Left forelimb (tissue), 1 donor: ENCODE measurements at places on chromosomes 1 and 21.

DNA sequence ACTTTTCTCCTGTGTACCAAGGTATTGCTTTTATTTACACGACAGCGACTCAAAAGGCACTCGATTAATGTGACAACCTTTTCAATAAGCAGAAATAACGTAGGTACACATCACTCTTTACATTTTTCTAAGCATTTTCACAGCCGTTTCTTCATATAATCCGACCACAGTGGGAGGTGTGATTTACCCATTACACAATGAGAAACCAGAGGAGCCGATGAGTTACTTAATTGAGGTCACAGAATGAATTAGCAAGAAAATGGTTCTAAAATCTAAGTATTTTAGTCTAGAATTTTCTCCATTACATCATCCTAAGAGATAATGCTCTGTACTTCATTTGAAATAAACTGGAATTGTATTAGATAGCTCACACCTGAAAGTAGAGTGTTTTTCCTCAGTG is 71.5 kb downstream of the UMODL1 start:
- DNase-seq: no peak

GRCh38 chr1:42168391-42168670 is 3.8 kb upstream of the GUCA2A start:
- no peak for DNase-seq

- no peak for DNase-seq
Measured at GRCh38 chr1:19650416-19651140, 6.5 kb downstream of the NBL1 start.

DNA sequence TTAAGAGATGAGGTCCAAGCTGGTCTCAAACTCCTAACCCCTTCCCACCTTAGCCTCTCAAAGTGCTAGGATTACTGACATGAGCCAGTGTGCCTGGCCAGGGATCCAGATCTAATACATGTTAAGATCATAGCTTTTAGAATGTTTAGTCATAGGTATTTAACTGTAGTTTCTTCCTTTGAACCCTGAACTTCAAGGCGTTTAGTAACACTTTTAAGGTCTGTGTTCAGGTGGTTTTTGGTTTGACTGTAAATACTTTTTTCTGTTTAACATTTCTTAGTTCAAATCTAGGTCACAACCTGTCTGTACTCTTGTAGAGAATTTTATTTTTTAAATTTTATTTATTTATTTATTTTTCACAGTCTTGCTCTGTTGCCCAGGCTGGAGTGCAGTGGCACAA is 28.1 kb downstream of the RAP1A start:
- no peak for DNase-seq

GRCh38 chr1:185644531-185644930 is 89.7 kb upstream of the HMCN1 start:
- no peak for DNase-seq

- DNase-seq: no peak
Measured at GRCh38 chr1:29576510-29576909, 340.2 kb downstream of the PTPRU start.

- no peak for DNase-seq
Measured at GRCh38 chr1:159084867-159085266, 8.3 kb upstream of the AIM2 start.

- no peak for DNase-seq
Measured at GRCh38 chr1:45545553-45546310, 4.9 kb upstream of the AKR1A1 start.

DNA sequence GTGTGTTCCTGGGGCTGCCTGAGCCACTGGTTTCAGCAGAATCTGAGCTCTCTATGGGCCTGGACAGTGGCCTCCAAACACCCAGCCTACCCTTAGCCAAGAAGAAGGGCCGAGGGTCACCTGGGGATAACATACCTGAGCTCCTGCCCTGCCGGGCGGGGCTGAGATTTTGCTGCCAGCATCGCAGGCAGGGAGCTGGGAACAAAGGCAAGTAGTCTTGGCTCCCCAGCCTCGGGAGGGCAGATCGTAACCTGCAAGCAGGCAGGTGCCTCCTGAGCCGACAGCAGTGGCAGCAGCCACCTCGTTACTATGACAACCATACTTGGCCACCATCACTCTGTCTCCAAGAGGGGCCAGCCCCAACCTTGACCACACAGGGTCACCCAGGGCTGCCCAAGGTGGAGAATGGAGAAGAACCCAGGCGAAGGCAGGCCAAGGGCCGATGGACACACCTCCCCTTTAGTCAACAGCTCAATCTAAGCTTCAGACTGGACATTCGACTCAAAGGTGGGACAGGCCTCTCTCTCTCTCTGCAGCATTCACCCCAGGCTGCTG is 54.6 kb downstream of the TOMM20 start:
- no peak for DNase-seq

GRCh38 chr1:8318436-8318835 is 522 bp downstream of the SLC45A1 start:
- no peak for DNase-seq

- no peak for DNase-seq
Measured at GRCh38 chr1:109138358-109138757, 24.4 kb downstream of the ELAPOR1 start.

- DNase-seq: no peak
Measured at GRCh38 chr21:17270229-17270628, 242.6 kb upstream of the CXADR start.

DNA sequence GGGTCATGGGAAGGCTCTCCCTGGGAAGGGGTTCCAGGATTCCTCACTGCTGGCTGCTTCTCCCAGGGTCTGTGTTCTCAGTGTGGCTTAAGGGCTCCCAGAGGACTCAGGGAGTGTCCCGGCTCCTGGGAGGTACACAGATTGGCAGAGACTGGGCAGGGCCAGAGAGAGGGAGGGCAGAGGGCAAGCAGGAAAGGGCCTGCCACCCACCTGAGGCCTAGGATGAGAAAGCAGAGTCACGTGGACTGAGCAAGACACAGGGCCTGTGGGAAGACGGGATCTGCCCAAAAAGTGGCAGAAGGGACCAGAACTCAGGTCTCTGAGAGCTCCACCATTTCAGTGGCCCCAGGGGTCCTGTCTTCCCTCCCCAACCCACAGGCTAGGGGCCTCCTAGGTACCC is 871 bp downstream of the SLFNL1 start:
- no peak for DNase-seq

DNA sequence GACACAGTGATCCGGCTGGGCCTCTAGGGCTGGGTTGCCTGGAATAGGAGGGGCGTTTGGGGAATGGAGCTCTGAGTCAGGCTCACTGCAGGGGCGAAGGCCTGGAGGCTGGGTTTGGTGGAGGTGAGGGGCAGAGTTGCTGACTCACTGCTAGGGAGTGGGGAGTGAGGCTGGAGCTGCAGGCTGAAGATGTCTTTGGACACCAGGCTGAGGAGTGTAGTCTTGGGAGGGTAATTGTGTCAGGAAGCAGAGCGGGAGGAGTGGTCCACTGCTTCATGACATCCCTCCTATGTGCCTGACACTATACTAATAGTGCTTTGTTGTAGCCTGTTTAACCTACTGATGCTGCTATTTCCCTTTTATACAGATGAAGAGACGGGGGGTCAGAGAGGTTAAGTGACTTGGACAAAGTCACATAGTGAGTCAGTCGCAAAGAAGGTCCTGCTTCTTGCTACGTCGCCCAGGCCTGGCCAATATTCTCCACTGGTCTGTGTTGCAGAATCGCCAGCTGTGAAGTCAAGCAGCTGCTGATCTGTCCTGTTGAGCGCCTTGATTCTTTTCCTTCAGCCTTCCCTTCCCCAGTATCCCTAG is 13.6 kb downstream of the ACTL8 start:
- no peak for DNase-seq

DNA sequence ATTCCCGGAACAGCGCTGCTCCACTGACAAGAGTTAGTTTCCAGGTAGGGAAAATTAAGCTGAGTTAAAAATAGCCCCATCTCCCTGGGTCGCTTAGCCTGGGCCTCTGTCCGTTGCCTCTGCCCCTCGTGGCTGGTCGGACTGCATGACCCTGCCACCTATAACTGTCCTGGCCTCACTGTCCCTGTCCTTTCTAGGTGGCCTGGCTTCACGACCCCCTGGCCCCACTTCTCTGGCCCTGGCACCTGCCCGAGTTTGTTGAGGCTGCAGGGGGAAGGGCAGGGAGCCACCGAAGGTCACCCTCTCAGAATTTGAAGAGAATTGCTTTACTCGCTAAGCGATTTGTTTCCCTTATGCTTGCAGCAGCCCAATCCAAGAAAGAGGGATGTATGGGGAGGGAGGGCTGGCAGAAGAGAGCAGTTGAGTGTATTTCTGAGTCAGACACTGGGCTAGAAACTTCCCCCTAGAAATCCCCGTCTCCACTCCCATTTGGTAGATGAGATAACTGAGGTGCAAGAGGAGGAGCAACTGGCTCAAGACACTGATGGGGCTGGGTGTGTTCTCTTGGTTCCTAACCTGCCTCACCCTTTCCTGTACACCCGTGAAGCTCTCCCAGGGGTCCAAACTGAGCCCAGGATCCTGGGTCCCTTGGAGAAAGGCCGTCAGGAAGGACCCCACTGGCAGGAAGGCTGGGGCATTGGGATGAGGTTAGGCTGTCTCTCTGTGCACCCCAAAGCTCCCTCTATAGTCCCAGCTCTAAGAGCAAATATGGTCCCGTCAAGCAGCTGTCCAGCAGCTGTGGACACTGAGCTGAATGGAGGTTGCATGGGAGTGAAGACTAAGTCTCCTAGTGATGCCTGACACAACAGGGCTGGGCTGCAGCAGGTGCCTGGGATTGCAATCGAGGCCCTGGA is 2.9 kb upstream of the EDN2 start:
- DNase-seq: no peak

GRCh38 chr1:53641481-53642214 is 97.3 kb downstream of the GLIS1 start:
- DNase-seq: peak; percentile 58

DNA sequence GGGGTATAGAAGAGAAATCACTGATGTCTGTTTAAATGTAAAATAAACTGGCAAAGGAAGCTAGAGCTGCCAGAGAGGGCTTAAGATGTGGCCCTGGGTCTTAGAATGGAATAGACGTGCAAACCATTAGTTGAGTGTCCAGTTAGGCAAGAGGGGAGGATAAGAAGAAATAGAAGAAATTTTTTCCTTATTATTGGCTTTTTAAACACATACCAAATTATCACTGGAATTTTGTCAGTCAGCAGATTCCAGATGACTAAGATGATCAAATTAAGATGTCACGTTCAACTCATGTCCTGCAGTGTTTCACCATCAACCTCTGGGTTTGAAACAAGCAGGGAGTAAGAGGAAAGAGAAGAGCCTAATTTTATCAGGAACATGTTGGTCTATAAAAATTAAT is 71.6 kb upstream of the C1orf21 start:
- DNase-seq: no peak

DNA sequence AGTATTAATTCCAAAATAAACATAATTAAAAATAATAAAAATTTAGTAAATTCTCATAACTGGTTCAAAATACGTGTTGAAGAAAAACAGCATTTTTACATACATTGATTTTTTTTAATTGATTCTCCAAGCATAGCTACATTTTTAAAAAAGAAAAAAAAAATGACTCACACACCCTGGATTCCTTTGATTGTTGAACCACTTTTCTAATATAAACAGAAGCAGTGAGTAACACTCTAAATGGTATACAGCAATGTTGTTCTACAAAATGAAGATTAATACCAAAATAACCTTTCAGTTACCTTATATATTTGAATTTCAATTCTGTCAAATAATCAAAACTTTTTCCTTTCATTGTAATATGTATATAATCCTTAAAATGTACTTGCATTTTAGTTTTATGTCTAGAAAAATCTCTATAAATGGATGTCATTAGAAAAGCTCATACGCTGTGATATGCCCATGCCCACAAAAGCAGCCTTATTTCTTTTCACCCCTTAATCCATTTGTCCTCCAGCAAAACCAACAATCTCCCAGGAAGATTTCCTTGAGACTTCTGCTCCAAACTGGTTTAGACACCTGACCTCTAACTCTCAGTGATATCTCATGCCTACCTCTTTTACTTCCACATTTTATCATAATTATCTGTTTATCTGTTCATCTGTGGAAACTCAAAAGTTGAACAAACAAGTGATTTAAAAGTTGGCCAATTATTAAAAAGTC is 246.4 kb upstream of the NR5A2 start:
- DNase-seq: no peak

- no peak for DNase-seq
Measured at GRCh38 chr1:155379180-155379579, 58.5 kb downstream of the RUSC1 start.

- DNase-seq: no peak
Measured at GRCh38 chr21:43703035-43703880, 15.7 kb upstream of the PDXK start.

DNA sequence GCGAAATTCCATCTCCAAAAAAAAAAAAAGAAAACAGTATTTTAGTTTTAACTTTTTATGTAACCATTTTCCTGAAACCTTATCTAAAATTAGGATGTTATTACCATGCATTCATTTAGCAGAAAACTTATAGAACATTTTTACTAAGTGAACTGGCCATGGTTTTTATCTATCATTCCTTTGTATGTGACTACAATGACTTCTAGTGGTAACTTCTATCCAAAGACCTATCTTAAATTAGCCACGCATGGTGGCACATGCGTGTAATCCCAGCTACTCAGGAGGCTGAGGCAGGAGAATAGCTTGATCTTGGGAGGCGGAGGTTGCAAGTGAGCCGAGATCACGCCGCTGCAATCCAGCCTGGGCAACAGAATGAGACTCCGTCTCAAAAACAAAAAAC is 11.4 kb downstream of the GGPS1 start:
- no peak for DNase-seq

DNA sequence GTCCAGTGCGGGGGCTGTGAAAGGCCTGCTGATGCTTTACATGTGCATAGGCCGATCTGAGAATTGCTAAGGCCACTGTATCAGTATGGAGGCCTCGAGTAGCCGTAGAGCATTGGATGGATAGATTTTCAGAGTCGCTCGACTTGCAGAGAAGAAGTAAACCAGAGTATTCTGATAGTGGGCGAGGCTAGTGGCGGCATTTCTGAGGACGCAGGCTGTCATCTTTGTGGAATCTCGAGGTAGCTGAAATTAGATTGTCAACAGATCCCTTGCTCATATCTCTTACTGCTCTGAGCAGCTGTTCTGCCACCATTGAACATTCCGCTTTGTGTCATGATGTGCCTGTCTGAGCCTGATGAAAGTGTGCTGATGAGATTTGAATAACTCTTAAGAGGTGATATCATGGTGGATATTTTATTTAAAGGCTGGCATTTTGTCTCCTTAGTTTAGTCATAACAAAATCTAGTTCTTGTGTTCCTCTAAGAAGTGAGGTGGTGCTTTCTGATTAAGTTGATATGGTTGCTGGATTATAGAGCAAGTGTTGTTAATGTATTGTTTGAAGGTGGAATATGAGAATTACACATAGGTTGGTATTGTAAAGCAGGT is 1.5 kb downstream of the KIF1B start:
- DNase-seq: no peak

GRCh38 chr1:26583646-26584485 is 54.3 kb downstream of the RPS6KA1 start:
- no peak for DNase-seq

DNA sequence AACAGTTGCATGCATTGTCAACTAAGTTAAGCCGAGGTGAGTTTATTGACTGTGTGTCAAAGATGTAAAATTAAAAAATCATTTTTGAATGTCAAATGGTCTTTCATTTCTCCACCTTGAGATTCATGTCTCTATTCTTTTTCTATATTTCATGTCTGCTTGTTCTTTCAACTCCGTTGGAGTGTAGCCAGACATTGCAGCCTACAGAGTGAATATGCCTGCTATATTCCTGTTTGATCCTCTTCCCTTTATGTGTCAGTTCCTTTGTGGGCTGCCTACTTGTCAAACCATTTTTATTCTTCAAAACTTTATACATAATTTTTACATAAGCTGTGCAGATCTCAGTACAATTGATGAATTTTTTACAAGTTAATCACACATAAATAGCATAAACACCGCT is 1325.8 kb upstream of the PRMT6 start:
- no peak for DNase-seq

GRCh38 chr1:31762726-31763670 is 1.1 kb downstream of the ADGRB2 start:
- DNase-seq: peak; percentile 81
